GM04503 (cell line): ENCODE measurements at places on chromosomes 13 and 19.

DNA sequence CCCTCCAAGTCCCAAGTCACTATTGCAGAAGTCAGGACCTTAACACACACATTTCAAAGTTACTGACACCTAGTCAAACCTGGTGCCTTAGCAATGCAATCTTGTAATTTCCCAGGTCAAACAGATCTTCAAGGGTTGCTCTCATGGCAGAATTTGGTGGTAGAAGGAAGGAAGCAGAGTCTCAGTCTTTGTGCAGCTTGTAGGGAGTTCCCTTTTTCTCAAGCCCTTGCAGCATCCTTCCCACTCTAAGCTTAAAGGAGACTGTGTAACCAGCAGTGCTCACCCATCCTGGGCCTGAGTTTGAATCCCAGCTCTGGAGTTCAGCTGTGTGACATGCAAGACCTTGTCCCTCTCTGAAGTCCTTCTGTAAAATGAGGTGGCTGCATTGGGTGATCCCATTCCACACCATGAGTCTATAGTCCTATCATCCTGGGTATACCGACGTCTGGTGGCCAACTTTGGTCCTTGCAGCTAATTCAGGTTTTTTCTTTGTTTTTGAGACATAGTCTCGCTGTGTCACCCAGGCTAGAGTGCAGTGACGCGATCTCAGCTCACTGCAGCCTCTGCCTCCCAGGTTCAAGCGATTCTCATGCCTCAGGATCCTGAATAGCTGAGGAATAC, 9.8 kb downstream of the SIGLEC10 start:
- DNase-seq = no peak

GRCh38 chr13:112356190-112356589, 20.0 kb upstream of the SPACA7 start:
- no peak for DNase-seq

- DNase-seq = no peak
These were observed 201.5 kb downstream of the TM9SF2 start for GRCh38 chr13:99702687-99703319.

DNA sequence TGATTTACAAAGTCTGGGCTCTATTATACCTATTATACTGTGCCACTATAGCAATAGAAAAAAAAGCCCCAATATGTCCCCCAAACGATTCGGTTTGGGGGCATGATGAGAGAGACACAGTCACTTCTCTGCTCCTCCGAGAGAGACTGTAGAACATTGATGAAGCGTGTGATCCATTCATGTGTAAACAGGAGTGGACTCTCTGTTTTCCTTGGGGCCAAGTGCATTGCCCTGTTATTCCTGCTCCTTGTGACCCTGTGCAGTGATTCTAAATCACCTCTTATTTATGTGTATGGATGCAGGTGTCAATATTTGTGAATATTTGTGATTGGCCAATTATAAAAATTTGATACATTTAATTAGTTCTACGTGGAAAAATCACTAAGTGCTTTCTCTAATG, 17.0 kb downstream of the F10 start:
- no peak for DNase-seq

- no peak for DNase-seq
These were observed 311.3 kb downstream of the KLF5 start for GRCh38 chr13:73370066-73370465.

DNA sequence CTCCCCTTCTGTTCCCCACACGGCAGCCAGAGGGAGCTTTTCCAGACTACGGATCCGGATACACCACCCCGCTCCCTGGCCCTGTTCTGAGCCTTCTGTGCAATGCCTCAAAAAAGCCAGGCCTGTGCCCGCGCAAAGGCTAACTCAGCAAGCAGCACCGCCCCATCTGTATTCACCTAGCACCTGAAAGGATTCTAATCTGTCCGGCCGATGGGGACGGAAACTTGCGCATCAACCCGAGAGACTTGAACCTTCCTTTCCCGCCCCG, 589 bp downstream of the ZBTB45 start:
- peak; percentile 32 for DNase-seq

- no peak for DNase-seq
These were observed 27.4 kb downstream of the C13orf42 start for GRCh38 chr13:51083706-51084105.

DNA sequence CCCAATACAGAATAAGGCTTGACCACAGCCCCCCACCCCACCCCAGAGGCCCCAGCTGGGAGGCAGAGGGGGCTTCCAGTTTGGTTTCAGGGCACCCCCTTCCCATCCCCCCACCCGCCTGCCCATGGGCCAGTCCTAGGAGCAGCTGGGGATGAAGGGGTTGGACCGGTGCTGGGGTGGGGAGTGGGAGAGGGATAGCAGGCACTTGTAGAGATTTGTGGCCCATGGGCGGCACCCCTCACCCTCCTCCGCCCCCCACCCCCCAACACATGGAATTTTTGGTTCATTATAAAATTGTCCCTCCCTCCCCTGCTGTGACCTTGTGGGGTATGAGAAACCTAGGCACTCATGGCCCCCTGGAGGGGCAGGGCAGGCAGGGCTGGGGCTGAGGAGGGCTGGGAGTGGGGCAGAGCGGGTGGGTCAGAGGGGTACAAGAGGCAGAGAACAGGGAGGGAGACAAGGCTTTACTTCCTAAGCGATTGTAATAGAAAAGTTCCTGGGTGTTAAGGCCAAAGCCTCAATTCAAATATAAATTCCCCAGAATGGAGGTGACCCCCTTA, 5.3 kb upstream of the GSK3A start:
- DNase-seq = no peak

DNA sequence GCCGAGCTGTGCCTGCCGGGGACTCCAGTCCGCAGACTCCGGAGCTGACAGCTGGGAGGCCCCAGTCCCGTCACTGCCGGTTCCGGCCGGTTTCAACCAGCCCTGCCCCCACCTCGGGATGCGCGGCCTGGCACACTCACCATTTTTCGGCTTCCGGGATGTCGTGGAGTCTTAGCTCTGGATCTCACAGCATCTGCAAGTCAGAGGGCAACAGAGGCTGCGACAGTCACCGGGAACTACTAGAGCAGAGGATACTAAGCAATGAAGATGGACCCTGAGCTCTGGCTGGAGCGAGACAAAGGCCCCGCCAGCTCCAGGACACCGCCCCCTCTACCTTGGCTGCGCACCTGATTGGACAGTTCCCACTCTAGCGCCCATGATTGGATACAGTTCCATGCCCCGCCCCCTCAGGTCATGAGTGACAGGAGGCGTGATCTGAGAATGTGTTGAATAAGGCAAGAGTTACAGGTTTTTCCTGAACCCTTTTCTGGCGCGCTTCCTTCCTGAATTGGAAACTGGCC, at the start of gene ZNF682:
ZNF682 (minus strand) TSS at position 303 of the 521 bp plus-strand sequence; CDS start at position 143, 160 bp downstream.
- peak; percentile 74 for DNase-seq

- no peak for DNase-seq
These were observed 68.9 kb downstream of the FGF9 start for GRCh38 chr13:21739771-21740170.

DNA sequence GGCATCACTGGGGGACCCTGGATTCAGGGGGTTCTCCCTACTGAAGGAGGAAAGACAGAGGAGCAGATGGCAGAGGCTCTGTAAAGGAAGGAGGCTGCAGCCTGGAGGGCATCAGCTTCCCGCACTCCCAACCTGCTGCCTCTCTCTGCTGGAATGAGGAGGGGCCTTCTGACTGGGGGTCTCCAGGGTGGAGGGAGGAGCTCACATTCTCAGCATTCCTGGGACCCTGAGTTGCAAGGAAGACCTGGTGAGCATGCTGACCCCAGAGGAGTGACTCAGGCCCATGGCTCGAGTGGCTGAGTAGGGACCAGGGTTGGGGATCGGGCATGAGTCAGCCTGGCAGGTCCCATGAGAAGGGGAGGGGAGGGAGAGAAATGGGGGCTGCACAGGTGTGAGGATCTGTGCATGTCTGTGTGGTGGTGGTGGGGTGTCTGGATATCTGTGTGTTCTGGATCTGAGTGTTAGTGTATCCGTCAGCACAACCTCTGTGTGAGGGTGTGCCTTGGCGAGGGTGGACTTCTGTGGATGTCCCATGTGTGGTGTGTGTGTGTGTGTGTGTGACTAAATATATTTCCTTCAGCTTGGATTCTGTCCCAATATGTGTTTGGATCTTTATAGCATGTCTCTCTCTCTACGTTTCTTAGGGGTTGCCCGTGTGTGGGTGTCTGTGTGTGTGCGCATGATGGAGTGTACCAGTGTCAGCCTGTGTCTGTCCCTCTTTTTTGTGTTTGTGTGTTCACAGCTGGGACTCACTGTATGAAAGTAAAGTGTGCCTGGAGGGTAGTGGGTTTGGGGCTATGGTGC, 4.6 kb downstream of the AXL start:
- DNase-seq = peak; percentile 54

DNA sequence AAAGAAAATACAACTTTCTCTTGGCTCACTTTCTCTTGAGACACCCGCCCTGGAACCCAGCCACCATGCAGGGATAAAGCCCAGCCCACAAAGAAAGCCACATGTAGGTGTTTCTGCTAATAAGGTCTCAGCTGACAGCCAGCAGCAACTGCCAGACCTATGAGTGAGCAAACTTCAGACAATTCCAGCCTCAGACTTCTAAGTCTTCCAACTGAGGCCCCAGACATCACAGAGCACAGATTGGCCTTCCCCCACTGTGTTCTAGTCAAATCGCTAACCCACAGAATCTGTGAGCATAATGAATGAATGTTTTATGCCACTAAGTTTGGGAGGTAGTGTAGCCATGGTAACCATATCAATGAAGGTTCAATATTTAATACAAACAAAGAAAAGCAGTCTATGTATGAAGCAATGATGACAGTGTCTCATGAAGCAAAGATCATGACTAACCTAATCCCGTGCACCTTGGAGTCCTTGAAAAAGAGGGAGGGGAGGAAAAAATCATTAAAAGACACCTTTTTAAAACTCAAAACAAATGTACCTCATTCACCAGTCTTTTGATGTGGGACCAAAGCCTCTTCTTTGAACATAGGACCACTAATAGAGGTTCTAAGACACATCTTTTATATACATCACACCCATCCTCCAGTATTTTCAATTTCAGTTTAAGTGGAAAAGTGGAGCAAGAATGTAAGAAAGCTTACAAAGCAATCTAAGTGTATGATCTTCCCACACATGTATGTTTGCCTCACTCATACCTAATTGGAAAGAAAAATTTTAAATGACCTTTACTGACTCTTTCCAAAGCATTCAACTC, 6.2 kb downstream of the MRPS31 start:
- no peak for DNase-seq

DNA sequence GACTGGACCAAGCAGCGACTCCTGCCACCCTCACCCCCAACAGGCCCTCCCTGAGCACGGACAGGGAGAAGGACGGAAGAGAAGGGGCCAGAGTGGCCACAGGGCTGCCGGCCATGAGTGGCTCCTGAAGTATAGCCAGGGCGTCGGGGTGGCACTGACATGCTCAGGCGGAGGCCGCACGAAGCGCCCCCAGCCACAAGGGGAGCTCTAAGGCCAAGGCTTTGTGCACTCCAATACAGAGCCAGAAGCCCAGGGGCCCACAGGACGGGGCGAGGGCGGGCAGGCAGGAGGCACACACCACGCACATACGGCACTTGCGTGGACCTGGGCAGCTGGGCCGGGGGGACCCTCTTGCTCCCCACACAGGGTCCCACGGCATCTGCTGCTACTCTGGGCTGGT, 52.0 kb downstream of the KLF2 start:
- no peak for DNase-seq

GRCh38 chr13:20305587-20305986, 73.5 kb upstream of the GJB6 start:
- no peak for DNase-seq
